ENCODE measurements at places on chromosomes 5 and 9.
A peak's percentile ranks its signal among the peaks of the same experiment; 100 is the strongest.

DNA sequence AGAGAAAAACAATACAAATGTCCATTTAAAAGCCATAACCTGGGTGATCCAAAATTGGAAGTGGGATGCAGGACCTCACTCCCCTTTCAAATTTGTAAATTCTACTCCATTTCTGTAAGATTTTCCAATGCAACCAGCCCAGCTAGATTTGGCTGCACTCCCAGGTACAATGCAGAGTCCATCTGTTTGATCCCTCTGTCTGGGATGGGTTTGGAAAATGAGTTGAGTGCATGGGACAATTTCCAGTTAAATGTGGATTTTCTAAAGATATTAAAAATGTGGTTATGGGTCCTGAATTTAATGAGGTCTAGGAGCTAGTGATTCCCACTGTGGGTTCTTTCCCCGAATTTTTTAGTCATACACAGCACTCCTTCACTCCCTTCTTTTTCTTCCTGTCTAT lies 104.0 kb upstream of the ATP10B start:
- DNase-seq: no peak

- DNase-seq: peak; percentile 19
Measured at GRCh38 chr9:36878986-36879982, 154.8 kb downstream of the PAX5 start.

DNA sequence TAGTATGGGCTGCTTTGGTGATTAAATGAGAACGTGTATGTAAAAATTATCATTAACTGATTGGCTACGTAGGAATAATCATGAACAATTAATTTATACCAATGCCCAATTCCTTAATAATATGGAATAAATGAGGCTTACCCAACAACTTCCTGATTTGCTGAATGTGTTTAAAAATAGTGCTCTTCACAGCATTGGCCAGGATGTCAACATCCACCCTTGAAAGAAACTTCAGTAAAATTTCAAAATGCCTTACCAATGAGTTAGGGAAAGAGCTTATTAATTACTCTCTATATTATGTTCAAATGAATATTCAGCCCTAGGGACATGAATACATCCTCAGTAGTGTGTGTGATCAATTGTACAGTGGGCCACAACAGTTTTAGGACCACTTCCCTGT lies 401.4 kb downstream of the PSAT1 start:
- DNase-seq: no peak

GRCh38 chr5:149261246-149261645 lies 10.4 kb upstream of the AFAP1L1 start:
- DNase-seq: no peak

DNA sequence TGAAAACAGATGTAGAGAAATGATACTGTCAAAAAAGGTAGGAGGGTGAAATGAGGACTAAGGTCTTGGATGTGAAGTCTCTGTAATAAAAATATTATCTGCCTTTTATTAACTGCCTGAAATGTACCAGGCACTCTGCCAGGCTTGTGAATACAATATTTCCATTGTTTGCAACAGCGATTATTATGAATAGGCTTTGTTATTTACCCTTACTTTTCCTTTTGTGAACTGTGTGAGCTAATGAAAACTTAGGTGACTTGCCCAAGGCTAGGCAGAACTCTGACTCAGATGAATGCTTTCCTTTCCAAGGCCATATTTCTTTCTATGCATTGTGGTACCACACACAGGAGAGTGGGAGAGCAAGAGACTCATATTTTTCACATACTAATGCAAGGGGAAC lies 204.1 kb downstream of the CDH12 start:
- DNase-seq: no peak

- no peak for DNase-seq
Measured at GRCh38 chr5:138033386-138033808, 518 bp upstream of the FAM13B start.

DNA sequence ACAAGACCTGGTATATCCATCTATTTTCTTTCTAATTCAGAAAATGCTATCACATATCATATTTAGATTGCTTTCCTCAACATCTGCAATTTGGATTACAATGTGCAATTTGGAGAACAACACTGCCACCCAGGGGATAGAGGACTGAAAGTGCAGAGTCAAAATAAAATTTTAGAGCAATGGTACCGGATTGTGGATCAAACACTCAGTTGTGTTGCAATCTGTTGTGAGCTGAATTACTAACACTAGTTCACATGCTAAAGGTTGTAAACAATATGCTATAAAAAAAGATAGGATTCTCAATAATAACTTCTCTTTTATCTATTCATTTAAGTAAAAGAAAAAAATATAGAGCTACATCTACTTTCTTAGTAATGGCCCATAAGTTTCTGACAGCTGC lies 11.9 kb upstream of the SRFBP1 start:
- no peak for DNase-seq

GRCh38 chr5:113274836-113275414 lies 159.9 kb downstream of the TSSK1B start:
- DNase-seq: no peak

DNA sequence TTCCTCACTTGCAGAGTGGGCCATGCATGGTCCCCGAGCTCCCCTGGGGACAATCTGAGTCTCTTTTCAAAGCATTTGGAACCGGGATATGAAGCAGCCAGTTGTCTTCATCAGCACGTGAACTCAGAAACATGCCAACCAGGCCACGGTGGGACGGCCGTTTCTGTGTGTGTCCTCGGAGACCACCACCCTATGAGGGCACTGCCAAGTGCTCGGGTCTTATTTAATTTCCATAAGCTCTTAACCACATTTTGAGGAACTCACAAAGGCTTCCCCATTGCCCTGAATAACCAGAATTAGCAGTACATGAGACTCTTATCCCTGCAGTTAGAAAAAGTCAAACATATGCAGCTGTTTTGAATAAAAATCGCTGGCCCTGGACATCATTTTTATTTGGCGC lies 60.1 kb downstream of the OTULIN start:
- DNase-seq: no peak

- DNase-seq: no peak
Measured at GRCh38 chr5:135214897-135215616, 181.0 kb upstream of the PITX1 start.

DNA sequence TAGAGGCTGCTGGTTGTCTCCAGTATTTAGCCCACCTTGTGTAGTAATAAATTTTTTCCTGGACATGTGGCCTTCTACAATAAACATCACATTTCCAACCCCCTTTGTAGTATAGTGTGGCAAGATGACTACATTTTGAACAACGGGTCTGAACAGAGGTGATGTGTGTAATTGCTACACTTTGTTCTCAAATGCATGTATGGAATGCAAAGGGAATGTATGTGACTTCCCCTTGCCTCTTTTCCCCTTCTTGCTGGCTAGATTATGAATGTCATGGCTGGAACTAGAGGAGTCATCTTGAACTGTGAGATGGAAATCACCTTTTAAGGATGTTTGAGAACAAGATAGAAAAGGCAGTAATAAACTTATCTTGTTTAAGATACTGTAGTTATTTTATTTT lies 54.5 kb downstream of the PRR16 start:
- no peak for DNase-seq

- no peak for DNase-seq
Measured at GRCh38 chr9:12722131-12722530, 28.9 kb downstream of the TYRP1 start.

GRCh38 chr5:28862137-28862859 lies 1823.9 kb upstream of the CDH9 start:
- DNase-seq: no peak

DNA sequence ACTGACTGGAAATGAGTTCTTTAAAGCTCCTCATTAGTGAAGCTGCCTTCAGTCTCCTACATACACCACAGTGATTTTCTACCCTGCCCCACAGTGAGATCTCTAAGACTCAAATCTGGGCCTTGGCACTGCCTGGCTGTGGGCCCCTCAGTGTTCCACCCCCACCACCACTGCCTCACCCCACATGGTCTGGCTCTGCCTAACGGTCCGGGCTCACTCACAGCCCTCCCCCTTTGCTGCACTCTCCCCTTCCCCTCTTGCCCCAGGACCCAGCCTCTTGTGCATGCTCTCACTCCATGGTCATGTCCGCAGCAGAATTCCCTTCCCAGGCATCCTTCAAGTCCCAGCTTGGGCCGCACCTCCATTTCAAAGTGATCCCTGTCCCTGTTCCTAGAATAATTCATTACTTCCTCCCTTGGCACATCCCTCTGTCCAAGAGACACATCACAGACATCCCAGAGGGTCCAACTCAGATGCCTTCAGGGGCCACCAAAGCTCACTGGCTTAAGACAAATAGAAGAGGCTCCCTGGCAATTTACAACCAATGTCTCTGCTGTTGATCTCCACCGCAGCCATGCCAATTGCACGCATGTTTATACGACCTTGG lies 56.7 kb downstream of the HRH2 start:
- no peak for DNase-seq

- no peak for DNase-seq
Measured at GRCh38 chr9:35395076-35395705, 94.7 kb upstream of the RUSC2 start.

GRCh38 chr9:114733816-114734215 lies 51.8 kb upstream of the TEX48 start:
- no peak for DNase-seq

DNA sequence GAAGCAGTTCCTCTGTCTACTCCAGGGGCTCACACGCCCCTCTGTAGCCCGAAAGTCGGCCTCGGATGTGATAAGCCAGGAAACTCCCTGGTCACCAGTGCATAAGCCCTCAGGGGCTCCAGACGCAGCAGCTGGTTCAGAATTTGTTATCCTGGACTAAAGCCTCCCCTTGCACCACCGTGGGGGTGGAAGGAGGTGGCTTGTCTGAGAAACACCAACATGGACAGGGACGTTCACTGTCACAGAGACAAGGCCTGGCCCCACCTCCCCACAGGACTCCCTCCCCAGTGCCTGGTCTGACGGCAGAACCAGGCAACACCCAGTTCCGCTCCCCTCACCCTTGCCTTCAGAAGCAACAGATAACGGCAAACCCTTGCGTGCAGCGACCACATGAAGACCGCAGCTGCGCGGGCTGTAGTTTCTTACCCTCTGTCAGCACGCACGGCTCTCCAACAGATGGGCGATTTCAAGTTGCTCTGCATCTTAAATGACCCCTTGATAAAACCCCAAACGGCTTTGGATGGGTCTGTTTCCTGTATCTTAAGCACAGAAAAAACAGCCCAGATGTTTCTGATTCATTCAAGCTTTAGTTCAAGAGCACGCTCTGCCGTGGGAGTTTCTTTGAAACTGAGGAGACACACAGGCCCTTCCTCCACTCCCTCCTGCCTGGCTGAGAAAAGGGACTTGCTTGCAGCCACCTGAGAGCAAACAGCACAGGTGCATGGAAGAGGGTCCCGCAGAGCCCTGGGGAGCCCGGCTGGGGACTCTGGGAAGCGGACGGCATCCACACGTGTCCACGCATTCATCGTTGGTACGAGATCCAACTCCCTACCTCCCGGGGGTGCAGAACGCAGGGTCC lies 44.7 kb upstream of the NKD2 start:
- no peak for DNase-seq

- no peak for DNase-seq
Measured at GRCh38 chr5:101995585-101995984, 300.5 kb downstream of the SLCO4C1 start.

- DNase-seq: no peak
Measured at GRCh38 chr5:75948438-75948837, 134.7 kb upstream of the SV2C start.

DNA sequence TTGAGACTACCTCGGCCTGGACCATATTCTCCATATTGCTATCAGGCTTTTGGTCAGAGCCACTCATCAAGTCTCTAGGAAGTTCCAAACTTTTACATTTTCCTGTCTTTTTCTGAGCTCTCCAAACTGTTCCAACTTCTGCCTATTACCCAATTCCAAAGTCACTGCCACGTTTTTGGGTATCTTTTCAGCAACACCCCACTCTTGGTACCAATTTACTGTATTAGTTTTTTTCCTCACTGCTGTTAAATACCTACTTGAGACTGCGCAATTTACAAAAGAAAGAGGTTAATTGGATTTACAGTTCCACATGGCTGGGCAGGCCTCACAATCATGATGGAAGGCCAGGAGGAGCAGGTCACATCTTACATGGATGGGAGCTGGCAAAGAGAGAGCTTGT lies 507.8 kb upstream of the ZNF608 start:
- no peak for DNase-seq

GRCh38 chr9:70945301-70945700 lies 176.1 kb downstream of the TRPM3 start:
- no peak for DNase-seq

GRCh38 chr5:78041805-78042204 lies 252.7 kb downstream of the AP3B1 start:
- no peak for DNase-seq

GRCh38 chr5:1039210-1039548 lies 30.6 kb downstream of the NKD2 start:
- DNase-seq: no peak

GRCh38 chr5:42461507-42461906 lies 38.3 kb downstream of the GHR start:
- no peak for DNase-seq

DNA sequence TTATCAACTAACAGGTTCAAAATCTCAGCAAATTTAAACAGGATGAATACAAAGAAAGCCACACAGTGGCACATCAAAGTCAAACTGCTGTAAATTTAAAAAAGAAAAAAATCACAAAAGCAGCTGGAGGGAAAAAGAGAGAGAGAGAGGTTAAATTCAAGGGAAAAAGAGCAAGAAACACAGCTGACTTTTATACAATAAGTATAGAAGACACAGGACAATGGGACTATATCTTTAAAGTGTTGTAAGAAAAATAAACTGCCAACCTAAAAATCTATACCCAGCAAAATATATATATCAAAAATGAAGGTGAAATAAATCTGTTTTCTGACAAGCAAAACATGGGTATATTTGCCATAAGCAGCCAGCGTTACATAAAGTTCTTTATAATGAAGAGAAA lies 261.5 kb downstream of the TLE1 start:
- DNase-seq: no peak

DNA sequence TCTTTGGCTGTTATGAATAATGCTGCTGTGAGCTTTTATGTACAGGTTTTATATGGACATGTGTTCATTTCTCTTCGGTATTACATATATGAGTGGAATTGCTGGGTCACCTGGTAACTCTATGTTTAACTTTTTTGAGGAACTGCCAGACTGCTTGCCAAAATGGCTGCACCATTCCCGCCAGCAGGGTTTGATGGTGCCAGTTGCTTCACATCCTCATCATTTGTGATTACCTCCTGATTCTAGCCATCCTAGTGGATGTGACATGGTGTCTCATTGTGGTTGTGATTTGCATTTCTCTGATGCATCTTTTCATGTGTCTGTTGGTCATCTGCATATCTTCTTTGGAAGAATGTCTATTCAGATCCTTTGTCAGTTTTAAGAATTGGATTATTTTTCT lies 10.7 kb downstream of the NANS start:
- DNase-seq: no peak

DNA sequence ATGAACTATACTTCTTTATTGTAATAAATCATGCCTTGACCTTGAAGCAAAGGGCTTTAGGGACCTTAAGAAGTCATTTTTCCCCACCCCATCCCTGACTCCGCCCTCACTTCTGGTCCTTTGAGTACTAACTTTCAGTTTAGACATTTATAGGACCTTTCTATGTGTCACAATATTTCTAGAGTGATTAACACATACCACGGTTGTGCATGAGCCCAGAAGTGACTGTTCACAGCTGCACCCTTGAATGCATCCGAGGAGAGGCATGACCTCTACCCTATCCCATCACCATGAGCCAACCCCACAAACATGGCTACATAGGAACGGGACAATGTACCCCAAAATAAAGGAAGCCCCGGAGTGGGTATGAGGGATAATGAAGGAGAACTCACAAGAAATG lies 160.3 kb downstream of the HSD17B3 start:
- no peak for DNase-seq

GRCh38 chr9:88706193-88707113 lies 171.5 kb downstream of the NXNL2 start:
- no peak for DNase-seq
